Thyroid gland (tissue), 4 donors: ENCODE measurements at places on chromosomes 4 and X. TPM values are rescaled to one million over a fixed set of nuclear protein-coding genes. Genes with fewer than 3 reads are reported as not detected.

DNA sequence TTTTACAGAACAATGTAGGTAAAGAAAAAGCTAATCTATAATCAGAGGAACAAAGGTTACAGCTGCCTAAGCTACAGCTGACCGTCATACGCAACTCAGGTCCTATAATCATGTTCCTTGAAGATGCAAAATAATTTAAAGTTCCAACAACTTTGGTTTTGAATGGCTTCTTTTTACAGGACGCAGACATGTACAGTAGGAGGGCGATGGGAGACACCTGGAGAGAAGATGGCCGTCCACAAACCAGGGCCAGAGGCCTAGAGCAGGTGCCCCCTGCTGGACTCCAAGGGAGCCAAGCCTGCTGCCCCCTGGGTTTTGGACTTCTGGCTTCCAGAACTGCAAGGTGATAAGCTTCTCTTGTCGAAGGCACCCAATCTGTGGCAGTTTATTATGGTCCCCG lies 10.6 kb downstream of the HGFAC start:
- H3K27me3 ChIP-seq, result no peaks in the 10 kb centered on the region
- H3K27ac ChIP-seq, result no peak overlapping the region
- DNase-seq, result no peak
- no peak overlapping the region for H3K4me3 ChIP-seq
- no peaks in the 10 kb centered on the region for H3K36me3 ChIP-seq
- peaks cover 6% of the 10 kb centered on the region for H3K4me1 ChIP-seq

GRCh38 chr4:186170966-186171365 lies 20.4 kb upstream of the CYP4V2 start:
- H3K27me3 ChIP-seq, result no peaks in the 10 kb centered on the region
- H3K36me3 ChIP-seq, result no peaks in the 10 kb centered on the region
- H3K4me3 ChIP-seq, result no peak overlapping the region
- no peak overlapping the region for H3K27ac ChIP-seq
- no peak for DNase-seq

- no peaks in the 10 kb centered on the region for H3K36me3 ChIP-seq
- no peak for DNase-seq
- H3K4me3 ChIP-seq, result no peak overlapping the region
- no peaks in the 10 kb centered on the region for H3K4me1 ChIP-seq
These were observed 3.9 kb downstream of the LOC101059915 start for GRCh38 chrX:71671043-71671780.

DNA sequence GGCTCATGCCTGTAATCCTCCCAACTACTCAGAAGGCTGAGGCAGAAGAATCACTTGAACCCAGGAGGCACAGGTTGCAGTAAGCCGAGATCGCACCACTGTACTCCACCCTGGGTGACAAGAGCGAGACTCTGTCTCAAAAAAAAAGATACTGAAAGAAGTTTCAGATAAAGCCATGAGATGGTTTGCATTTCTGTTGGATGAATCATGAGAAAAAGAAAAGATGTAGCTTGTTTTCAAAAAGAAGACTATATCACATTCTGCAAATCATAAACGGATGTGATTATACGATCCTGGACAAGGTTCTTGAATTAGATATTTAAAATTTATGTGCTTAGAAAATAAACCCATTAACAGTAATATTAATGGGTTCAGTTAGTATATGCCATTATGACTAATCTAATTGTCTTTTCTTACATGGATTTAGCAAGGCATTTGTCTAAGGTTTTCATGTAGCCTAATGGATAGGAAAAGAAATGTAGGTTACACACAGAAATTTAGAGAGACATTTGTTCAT lies 345.9 kb downstream of the SLC7A11 start:
- no peak for DNase-seq
- no peak overlapping the region for H3K27ac ChIP-seq
- no peaks in the 10 kb centered on the region for H3K4me1 ChIP-seq
- H3K36me3 ChIP-seq, result no peaks in the 10 kb centered on the region

DNA sequence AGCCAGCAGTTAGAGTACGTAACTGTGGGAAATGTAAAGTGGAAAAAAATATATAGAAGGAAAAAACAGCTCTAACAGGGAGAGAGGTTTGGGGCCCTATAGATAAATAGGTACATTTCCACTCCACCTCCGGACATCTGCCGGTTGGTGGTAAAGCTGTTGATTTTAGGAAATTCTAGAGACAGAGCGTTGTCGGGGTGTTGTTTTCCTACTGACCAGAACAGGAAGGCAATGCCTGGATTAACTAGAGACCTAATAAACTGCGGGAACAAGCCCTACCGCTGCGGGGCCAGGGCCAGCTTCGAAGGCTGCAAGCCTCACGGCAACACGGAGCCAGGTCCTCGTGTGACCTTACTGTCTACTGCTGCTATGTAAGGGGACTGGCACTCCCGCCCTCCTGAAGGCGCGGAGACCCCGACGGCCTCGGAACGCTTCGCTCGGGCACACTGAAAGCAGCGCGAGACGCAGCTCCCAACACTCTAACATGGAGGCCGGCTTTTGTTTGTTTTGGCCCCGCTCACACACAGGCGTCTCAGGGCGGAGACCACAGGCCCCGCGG lies 702 bp upstream of the CDKN2AIP start:
- no peak for DNase-seq
- H3K36me3 ChIP-seq, result peaks cover 24% of the 10 kb centered on the region
- H3K27me3 ChIP-seq, result no peaks in the 10 kb centered on the region
- H3K27ac ChIP-seq, result peak overlapping the region; percentile 97
- H3K4me3 ChIP-seq, result peak overlapping the region; percentile 77

The PRICKLE3 gene
- total RNA-seq, result 22.4 TPM

The MGAT4D gene
- not detected for total RNA-seq

The SLC10A7 gene
- total RNA-seq, result 20.8 TPM
